ENCODE measurements at places on chromosomes 2 and 18.

- peak; percentile 87 for DNase-seq
Measured at GRCh38 chr2:232550354-232551249, at the start of the genes EIF4E2 and TIGD1. TSS of gene EIF4E2 (plus strand) at chr2:232550689. CDS start at chr2:232550725, 36 bp downstream. TSS of gene TIGD1 (minus strand) at chr2:232550557. CDS start at chr2:232549882, 675 bp downstream.

- peak; percentile 86 for DNase-seq
Measured at GRCh38 chr18:34773961-34774766, 64.1 kb downstream of the DTNA start.

GRCh38 chr2:237156031-237156856 lies 70.6 kb downstream of the COPS8 start:
- DNase-seq, result no peak

DNA sequence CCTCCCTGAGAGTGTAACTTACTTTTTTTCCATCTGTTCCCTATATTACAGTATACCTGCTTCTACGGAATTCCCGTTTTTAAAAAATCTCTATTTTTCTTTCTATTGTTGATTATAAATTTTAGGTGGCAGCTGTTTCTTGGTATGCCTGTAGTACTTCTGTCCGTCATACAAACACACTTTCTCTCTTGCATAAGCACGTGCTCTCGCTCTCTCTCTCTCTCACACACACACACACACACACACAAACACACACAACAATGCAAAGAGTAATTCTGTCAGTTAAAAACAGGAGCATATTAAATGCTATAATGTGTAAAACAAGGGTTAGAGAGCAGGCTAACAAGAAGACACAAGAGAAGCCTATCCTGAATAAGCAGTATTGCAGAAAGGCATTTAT lies 140.5 kb downstream of the THADA start:
- DNase-seq, result no peak

DNA sequence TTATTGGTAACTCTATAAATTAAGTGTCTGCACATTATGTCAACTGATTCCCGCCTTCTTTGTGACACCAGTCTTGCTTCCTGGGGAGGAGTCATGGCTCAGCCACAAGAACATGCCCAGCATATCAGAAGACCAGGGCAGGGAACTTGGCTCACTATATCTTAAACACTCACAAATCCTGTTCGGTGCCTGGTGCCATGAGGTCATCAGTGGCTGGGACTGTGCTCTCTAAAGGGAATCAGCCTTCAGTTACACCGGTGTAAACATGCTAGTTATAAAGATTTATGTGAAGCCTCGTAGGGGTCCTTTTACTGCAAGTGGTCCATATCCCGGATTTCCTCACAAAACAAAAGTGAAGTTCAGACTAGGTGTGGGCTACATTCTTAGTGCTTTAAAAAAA lies 73.1 kb upstream of the ZNF521 start:
- DNase-seq, result no peak
